ENCODE measurements at places on chromosomes 12 and 14.

- DNase-seq = no peak
Measured at GRCh38 chr12:13816394-13816793, 165.0 kb downstream of the GRIN2B start.

- DNase-seq = no peak
Measured at GRCh38 chr14:56143025-56143424, 24.8 kb downstream of the PELI2 start.

DNA sequence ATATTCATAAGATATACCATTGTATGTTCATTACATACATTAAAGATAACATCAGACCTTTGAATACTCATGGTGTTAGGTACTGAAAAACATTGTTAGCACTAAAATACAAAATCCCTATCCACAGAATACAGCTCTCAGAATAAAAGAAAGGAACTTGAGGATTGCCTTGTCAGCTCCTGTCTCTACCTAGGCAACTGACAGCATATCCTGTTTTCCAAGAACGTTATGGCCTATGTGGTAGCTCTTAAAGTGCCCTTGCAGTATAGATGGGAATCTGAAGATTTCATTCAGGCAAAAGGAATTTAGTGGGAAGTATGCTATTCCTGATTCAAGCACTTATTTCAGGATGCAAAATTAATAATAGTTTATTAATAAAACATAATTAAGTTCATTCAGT lies 1.8 kb upstream of the PPP1R12A start:
- DNase-seq = no peak

DNA sequence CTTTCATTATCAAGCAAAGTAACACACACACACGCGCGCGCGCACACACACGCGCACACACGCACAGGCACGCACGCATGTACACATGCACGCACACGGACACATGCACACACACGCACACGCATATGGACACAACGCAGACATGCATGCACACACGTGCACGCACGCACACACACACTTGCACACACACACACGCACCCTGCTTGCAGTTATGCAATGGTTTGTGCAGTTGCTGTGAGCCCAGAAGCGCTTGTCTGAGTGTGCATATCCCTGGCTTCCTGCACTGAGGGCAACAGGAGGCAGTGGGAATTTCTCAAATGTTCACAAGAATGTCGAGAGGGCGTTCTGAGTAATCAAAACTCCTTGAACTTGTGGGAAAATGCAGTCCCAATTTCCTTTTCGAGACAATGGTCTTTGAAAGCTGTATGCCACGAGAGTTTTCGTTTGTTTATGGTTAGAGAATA lies 41.6 kb downstream of the NFKBIA start:
- DNase-seq = no peak

- DNase-seq = no peak
Measured at GRCh38 chr12:4810219-4810671, 90.0 kb downstream of the GALNT8 start.

DNA sequence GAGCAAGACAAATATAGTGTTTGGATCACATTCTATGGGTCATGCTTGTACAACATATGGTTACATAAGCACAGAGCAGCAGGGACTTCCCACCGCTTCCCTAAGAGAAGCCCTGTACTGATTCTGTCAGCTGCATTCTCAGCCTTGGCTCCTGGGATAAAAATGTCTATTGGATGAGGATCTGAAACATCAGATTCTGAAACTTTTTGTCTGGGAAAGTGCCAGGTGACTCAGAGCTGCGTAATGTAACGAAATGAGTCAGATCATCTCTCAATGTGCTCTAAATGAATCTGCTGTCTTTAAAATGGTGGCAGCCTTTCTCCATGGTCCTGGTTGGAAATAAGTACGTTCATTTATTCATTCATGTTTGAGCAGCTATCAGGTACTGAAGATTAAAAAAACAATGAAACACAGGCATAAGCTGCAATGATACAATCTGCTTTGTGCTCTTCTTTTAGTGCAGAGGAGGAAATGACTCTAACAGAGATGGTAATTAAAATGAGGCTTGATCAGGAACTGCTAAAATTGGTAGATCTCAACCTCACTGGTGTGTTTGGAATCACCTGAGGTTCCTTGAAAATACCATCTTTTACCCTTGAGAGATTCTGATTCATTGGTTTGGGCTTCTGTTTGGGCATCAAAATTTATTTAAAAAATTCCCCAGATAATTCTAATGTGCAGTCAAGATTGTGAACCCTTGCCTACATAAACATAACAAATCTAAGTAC lies 99.1 kb upstream of the NAP1L1 start:
- DNase-seq = no peak

DNA sequence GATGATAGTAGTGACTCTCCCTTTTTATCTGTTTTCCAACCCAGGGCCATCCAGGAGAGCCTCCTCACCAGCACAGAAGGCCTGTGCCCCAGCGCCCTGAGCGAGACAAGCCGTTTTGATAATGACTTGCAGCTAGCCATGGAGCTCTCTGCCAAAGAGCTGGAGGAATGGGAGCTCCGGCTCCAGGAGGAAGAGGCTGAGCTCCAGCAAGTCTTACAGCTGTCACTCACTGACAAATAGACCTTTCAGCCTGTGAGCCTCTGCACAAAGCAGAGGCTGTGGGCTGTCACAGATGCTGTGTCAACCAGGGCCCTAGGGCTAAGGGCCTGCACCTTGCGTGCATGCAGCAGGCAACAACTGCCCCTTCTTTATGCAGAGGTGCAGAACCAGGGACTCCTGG lies 11.0 kb downstream of the C12orf76 start:
- no peak for DNase-seq

DNA sequence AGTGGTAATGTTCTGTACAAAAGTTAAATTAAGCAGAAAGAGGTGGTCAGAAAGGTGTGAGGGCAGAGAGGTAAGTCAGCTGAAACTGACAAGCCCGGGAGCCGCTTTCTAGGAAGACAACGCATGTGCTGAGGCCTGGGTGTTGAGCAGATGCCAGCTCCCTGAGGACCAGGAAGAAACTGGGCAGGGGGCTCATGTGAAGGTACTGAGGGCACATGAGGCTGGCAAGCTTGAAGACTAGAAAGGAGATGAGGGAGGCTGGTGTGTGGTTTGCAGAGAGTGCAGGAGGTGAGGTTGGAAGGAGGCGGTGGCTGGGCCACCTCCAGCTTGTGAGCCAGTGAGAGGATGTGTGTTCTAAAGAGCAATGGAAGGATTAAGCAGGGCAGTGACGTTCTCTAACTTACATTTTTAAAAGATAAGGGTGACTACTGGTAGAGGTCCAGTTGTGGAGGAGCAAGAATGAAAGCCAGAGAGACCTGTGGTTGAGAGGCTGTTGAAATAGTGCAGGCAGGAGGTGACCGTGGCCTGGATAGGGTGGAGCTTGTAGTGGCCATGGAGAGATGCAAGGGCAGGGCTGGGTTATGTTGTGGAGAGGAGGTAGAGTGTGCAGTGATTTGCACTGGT lies 29.1 kb downstream of the ZNF664 start:
- no peak for DNase-seq

- no peak for DNase-seq
Measured at GRCh38 chr12:30806989-30807694, 52.4 kb upstream of the CAPRIN2 start.

DNA sequence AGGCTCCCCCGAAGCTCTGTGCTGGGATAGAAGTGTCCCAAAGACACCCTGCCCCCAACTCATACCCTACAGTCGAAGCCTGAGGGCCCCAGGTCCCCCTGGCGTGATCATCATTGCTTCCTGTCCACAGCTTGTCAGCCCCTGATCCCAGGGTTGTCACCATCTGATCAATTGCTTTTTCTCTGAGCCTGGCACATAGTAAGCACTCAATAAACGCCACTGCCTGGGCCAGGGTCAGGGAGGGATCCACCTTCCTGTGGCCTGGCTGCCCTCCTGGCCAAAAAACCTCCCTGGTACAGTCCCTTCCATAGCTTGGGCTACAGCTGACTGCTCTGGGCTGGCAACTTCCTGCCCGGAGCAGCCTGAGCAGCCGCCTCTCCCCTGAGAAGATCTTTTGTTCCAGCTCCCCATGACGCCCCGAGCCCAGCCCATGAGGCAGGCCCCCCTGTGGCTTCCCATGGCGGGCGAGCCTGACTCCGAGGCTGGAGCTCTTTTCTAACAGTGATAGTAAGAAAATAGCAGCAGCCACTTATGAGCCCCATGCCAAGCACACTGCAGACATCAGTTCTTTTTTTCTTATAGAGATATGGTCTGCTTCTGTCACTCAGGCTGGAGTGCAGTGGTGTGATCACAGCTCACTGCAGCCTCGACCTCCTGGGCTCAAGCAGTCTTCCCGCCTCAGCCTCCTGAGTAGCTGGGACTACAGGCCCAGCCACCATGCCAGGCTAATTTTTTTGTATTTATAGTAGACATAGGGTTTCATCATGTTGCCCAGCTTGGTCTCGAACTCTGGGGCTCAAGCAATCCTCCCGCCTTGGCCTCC lies 6.5 kb downstream of the SH2B3 start:
- DNase-seq = no peak

DNA sequence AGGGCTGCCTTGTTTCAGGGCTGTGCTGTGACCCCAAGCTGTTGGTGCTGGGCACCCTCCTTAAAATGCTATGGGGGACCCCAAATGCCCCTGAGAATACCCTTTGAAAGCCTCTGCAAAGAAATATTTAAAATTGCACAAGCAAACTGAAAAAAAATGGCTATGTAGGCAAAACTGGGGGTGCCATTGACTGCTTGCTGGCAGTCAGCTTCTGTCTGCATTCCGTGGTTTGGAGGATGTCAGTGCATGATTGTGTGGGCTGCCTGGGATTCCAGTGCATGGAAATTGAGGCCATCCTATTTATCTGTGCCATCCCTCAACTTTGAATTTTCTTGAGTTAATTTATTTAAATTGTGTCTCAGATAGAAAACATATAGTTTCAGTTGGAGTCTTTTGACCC lies 113.7 kb upstream of the RTL1 start:
- no peak for DNase-seq

GRCh38 chr14:68143341-68143841 lies 323.8 kb downstream of the RAD51B start:
- no peak for DNase-seq

All from stimulated activated CD4-positive, alpha-beta T cell treated with anti-CD3 and anti-CD28 coated beads, Interleukin-1b, Interleukin-23, amount 100 ng/mL, for 1 hour (primary cell).